Stomach (tissue), 19 donors: ENCODE measurements at places on chromosomes 5 and 9. TPM values are rescaled to one million over a fixed set of nuclear protein-coding genes. Genes with fewer than 3 reads are reported as not detected.

GPX3 gene
- total RNA-seq: 70.5 TPM

- DNase-seq: no peak
- no peak overlapping the region for H3K27ac ChIP-seq
- H3K36me3 ChIP-seq: peaks cover 52% of the 10 kb centered on the region
- H3K27me3 ChIP-seq: no peaks in the 10 kb centered on the region
- no peaks in the 10 kb centered on the region for H3K4me1 ChIP-seq
Observed at GRCh38 chr5:69105996-69106906, 12.4 kb downstream of the SLC30A5 start.

OBP2A gene
- not detected for total RNA-seq

- DNase-seq: peak; percentile 20
- H3K4me1 ChIP-seq: no peaks in the 10 kb centered on the region
- H3K36me3 ChIP-seq: no peaks in the 10 kb centered on the region
- no peak overlapping the region for H3K27ac ChIP-seq
- no peaks in the 10 kb centered on the region for H3K27me3 ChIP-seq
- H3K4me3 ChIP-seq: no peak overlapping the region
Observed at GRCh38 chr5:37893434-37894134, 53.7 kb upstream of the GDNF start.

- H3K36me3 ChIP-seq: no peaks in the 10 kb centered on the region
- H3K27me3 ChIP-seq: no peaks in the 10 kb centered on the region
- peak overlapping the region; percentile 69 for H3K27ac ChIP-seq
Observed at GRCh38 chr9:4333787-4334186, 33.9 kb upstream of the GLIS3 start.

DNA sequence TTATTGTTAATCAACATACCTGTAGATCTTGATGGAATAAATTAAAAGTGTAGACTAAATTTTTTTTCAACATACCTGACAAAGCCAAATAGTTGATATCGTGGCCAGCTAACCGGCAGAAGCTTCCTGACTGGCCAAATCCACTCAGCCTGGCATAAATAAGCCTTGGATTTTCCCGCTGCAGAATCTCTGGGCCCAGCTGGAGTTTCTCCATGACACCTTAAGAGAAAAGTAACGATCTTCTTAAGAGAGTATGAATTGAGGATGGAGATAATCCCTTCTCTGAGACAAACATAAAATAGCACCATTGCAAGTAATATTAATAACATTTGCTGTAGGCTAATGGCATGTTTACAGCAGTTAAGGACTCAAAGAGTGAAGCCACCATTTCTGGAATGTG, 2.2 kb downstream of the AMACR start:
- H3K27ac ChIP-seq: peak overlapping the region; percentile 95
- H3K4me1 ChIP-seq: peaks cover 49% of the 10 kb centered on the region
- peaks cover 29% of the 10 kb centered on the region for H3K36me3 ChIP-seq
- DNase-seq: no peak

MACROH2A1 gene
- 175 TPM for total RNA-seq

DNA sequence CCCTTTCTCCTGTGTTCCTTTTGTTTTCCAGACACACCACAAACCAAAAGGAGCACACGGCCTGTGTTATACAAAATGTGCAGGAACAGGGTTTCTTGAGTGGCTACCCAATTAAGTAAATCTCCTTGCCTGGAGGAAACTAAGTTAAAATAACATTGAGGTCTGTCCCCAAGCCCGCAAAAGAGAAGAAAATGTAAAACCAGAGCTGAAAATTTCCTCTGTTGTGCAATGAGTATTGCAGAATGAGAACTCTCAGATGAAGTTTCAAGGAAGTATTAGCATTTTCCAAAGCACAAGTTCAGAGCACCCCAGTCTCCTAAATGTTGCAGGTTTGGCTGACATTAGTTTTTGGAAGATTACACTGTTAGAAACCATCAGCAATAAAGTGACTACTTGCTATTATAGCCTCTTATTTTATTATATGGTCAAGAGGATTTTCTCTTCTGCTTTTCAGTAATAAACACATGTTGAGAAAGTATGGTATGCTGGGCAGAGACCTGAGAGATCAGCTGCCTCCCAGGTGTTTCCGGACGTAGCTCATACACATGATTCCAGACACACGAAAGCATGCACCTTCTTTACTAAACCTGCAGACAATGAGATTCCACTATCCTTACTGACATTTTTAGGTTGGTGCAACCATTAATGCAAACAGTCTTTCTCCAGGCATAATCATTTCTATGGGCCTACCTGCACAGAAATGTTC, 161.3 kb downstream of the SNCAIP start:
- H3K27me3 ChIP-seq: no peaks in the 10 kb centered on the region
- H3K27ac ChIP-seq: no peak overlapping the region
- no peaks in the 10 kb centered on the region for H3K36me3 ChIP-seq
- no peaks in the 10 kb centered on the region for H3K4me1 ChIP-seq
- H3K4me3 ChIP-seq: no peak overlapping the region
- DNase-seq: no peak

GRCh38 chr9:13587571-13587970, 308.1 kb upstream of the MPDZ start:
- no peak overlapping the region for H3K4me3 ChIP-seq
- no peaks in the 10 kb centered on the region for H3K27me3 ChIP-seq
- DNase-seq: no peak

DNA sequence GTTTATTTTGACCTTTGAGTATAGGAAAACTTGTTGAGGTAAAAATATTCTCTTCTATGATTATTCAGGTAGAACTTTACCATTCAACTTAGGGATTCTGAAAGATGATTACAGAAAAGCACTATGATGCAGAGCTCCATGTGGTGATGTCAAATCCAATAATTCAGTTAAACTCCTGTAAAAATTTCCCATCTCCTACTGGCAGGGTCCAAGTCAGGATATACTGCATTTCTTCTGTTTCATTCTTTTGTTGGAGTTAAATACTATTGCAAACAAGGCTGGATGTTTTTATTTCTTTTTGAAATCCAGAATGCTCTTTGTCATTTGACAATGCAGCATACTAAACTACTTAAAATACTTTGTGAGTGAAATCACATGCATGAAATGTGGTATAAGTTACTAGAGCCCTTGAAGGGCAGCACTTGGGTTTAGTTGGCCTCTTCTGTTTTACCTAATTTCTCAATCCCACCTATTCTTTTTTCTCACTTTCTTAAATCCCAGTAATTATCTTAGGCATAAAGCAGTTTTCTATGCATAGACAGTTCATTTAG, 204.5 kb downstream of the FBXL7 start:
- no peak overlapping the region for H3K4me3 ChIP-seq
- no peaks in the 10 kb centered on the region for H3K4me1 ChIP-seq
- no peak overlapping the region for H3K27ac ChIP-seq
- no peaks in the 10 kb centered on the region for H3K36me3 ChIP-seq

PRSS3 gene
- total RNA-seq: 1.8 TPM

DNA sequence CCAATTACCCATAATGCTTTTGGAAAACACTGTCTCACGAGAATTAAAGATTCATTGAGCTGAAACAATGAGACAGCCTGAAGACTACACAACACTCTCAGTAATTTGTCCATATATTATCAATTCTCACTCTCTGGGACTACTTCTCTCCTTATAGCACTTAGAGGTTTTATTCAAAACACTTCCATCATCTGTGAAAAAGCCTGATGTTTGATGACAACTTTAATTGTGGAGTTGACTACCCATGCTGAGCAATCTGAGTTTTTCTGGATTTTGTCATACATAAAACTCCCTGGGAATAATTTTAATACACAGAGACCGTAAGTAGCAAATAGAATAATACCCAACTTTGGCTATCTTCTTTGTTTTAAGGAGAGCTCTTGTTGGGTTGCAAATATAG, 305.5 kb downstream of the EPB41L4A start:
- H3K4me3 ChIP-seq: no peak overlapping the region
- no peaks in the 10 kb centered on the region for H3K4me1 ChIP-seq
- no peaks in the 10 kb centered on the region for H3K27me3 ChIP-seq
- DNase-seq: no peak
- no peak overlapping the region for H3K27ac ChIP-seq

DNA sequence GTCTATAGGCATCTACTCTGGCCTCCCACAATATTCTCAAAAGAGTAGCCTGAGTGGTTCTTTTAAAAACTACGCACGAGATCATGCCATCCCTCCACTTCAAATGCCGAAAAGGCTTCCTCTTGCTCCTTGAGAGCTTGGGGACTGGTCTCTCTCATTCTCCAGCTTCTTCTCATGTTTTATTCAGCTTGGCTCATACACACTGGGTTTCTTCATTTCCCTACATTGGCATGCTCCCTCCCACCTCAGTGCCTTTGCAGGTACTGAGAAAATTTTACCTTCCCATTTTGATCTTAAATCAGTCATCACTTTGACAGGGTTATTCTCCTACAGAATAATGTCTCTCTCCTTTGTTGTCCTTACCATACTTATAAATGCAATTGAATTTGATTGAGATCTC, 20.4 kb downstream of the PRLR start:
- H3K4me1 ChIP-seq: peaks cover 6% of the 10 kb centered on the region
- H3K36me3 ChIP-seq: no peaks in the 10 kb centered on the region
- no peak overlapping the region for H3K4me3 ChIP-seq
- DNase-seq: no peak
- H3K27me3 ChIP-seq: no peaks in the 10 kb centered on the region

DNA sequence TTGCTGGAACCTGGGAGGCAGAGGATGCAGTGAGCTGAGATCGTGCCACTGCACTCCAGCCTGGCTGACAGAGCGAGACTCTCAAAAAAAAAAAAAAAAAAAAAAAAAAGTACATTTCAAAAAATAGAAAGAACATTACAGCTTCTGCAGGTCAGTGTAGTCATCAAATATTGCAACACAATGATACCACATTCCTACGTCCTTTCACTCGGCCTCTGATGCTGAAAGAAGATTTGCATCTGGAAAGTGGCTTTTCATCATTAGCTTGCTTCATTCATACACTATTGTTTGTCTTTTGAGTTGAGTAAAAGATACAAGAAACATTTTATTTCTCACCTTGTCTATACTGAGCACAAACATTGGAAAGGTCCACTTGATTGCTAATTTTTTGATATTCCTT, 59.6 kb upstream of the CPLANE1 start:
- H3K36me3 ChIP-seq: peaks cover 100% of the 10 kb centered on the region
- no peak overlapping the region for H3K4me3 ChIP-seq
- no peak overlapping the region for H3K27ac ChIP-seq
- DNase-seq: no peak
- no peaks in the 10 kb centered on the region for H3K4me1 ChIP-seq

PCDHB5 gene
- total RNA-seq: 1.8 TPM

- no peaks in the 10 kb centered on the region for H3K27me3 ChIP-seq
- H3K4me3 ChIP-seq: peak overlapping the region; percentile 92
- H3K36me3 ChIP-seq: no peaks in the 10 kb centered on the region
- DNase-seq: peak; percentile 60
Observed at GRCh38 chr5:56816546-56817081, 1.3 kb downstream of the MAP3K1 start.

DNA sequence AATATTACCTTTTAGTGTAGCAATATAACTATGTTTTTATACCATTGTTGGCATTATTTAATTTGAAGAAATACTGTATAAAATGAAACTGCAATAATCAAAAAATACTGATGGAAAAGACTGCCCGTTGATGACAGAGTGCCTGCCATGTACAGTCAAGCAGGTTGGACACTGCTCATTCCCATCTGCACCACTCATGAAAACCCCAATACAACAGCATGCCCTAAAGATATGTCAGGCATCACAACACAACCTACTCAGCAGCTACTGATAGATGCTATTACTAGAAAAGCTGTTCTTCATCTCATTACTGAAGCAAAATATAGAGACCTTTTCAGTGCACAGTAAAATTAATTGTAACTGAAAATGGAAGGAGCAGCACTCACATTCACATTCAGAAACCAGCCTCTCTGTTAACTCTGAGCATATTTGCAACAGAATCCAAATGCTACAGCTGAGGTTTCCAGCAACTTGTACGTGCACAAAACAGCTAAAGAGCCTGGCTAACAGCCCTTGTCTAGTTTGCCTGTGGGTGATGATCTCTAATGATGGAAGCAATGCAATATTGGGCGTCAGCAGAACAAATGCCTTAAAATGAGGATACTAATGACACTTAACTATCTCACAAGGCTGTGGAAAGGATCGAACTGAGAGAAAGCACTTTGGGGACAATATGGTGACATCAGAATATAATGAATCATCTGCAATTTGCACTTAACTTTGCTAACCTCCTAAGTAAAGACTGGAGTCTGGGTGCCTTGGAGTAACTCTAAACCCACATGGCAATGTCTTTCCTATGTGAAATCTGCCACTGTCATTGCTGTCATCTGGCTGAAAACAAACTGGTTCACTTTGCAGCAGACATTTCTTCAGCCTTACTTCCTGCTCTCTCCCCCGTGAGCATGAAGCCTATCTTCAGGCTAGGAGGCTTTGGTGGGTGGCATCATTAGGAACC, 195.3 kb upstream of the RASEF start:
- no peaks in the 10 kb centered on the region for H3K36me3 ChIP-seq
- no peaks in the 10 kb centered on the region for H3K27me3 ChIP-seq
- no peak for DNase-seq
- no peaks in the 10 kb centered on the region for H3K4me1 ChIP-seq
- H3K4me3 ChIP-seq: no peak overlapping the region
- H3K27ac ChIP-seq: no peak overlapping the region

OCLN gene
- 58.5 TPM for total RNA-seq

GRCh38 chr5:139304391-139305324, 11.1 kb downstream of the MATR3 start:
- H3K27me3 ChIP-seq: no peaks in the 10 kb centered on the region
- H3K4me1 ChIP-seq: peaks cover 100% of the 10 kb centered on the region
- DNase-seq: no peak
- H3K4me3 ChIP-seq: no peak overlapping the region
- H3K27ac ChIP-seq: no peak overlapping the region
- no peaks in the 10 kb centered on the region for H3K36me3 ChIP-seq

GRCh38 chr5:53969176-53969730, 341.1 kb downstream of the ARL15 start:
- H3K36me3 ChIP-seq: no peaks in the 10 kb centered on the region
- H3K27me3 ChIP-seq: no peaks in the 10 kb centered on the region
- no peaks in the 10 kb centered on the region for H3K4me1 ChIP-seq

- no peak overlapping the region for H3K27ac ChIP-seq
- no peaks in the 10 kb centered on the region for H3K27me3 ChIP-seq
- H3K4me1 ChIP-seq: no peaks in the 10 kb centered on the region
- no peaks in the 10 kb centered on the region for H3K36me3 ChIP-seq
- DNase-seq: peak; percentile 22
Observed at GRCh38 chr9:135039916-135040645, 47.4 kb upstream of the OLFM1 start.

FAM78A gene
- total RNA-seq: 1.9 TPM

NFIB gene
- 148 TPM for total RNA-seq

DNA sequence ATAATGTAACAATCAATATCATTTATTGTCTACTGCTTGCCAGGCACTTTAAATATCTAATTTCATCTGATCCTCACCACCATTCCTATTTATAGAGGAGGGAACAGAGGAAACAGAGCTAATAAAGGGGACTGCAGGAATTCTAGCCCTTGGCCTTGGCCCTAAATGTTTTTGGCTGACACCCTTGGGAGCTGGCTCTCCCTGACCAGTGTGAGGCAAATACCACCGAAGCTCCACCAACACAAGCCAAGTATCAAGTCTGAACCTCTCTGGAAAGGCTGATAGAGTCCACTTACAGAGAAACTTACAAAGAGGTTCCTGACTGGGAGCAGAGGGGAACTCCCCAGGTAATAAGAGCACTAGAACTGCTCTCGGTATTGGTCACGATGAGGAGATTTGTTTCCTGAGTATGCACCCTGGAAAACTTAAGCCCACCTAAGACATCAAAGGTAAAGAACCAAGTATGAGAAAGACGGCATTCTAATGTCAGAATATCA, 243.1 kb upstream of the PANK3 start:
- no peaks in the 10 kb centered on the region for H3K4me1 ChIP-seq
- no peaks in the 10 kb centered on the region for H3K36me3 ChIP-seq
- no peak overlapping the region for H3K27ac ChIP-seq
- no peaks in the 10 kb centered on the region for H3K27me3 ChIP-seq
- H3K4me3 ChIP-seq: no peak overlapping the region
- no peak for DNase-seq
